ENCODE measurements at places on chromosomes 16 and 17. TPM values are rescaled to one million over a fixed set of nuclear protein-coding genes. Genes with fewer than 3 reads are reported as not detected.

DNA sequence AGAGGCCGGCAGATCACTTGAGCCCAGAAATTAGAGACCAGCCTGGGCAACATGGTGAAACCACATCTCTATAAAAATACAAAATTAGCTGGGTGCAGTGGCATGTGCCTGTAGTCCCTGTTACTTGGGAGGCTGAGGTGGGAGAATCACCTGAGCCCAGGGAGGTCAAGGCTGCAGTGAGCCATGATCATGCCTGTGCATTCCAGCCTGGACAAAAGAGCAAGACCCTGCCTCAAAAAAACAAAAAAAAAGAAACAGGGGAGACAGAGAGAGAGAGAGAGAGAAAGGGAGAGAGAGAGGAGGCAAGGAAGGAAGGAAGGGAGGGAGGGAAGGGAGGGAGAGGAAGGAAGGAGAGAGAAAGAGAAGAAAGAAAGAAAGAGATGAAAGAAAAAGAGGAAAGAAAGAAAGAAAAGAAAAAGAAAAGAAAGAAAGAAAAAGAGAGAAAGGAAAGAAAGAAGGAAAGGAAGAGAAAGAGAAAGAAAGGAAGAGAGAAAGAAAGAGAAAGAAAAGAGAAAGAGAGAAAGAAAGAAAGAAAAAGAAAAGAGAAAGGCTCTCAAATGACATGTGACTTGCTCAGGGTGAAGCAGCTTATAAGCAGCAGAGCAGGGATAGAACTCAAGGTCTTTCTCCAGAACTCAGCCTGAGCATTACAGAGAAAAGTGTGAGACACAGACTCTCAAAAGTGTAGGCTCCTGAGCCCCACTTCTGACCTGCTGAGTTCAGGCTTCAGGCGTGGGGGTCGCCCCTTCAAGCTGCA, 15.5 kb downstream of the CX3CL1 start:
- DNase-seq = no peak

The TNFRSF13B gene
- not detected for total RNA-seq

DNA sequence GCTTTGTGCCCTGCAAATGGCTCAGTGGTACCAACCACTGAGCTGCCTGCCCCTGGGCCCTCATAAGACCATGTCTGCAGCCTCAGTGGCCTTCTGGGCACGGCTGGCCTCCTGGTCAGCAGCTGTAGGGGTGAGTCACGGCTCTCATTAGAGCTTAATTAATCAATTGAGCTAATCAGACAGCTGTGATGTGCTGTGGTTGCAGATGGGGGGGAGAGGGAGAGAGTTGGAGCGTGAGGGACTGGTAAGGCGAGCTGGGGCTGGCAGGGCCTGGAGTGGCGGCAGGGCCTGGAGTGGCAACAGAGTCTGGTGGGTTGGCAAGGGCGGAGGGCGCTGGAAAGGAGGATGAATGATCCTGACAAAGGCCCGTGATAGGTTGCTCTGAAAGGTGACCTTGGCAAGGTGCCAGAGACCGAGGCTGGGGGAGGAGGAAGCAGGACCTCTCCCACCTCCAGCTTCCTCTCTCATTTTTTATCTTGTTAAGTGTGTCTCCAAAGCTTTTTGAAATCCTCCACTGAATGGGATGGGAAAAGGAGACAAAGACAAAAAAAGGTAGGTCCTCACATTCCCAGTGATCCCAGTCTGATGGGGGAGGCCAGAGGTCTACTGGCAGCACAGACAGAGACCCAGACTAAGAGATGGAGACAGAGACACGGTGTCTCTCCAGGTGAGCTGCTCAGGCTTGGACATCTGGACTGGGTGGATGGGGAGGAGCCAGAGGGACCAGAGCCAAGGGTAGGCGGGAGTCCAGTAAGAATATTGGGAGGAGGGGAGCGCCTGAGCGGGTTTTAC, 41.6 kb downstream of the DCAKD start:
- no peak for DNase-seq

- peak; percentile 27 for DNase-seq
Observed at GRCh38 chr16:57764341-57765159, 29.0 kb downstream of the KATNB1 start.

The RNF222 gene
- 0.03 TPM for total RNA-seq

GRCh38 chr17:68731465-68731864, 130.3 kb upstream of the FAM20A start:
- DNase-seq = no peak

- no peak for DNase-seq
Observed at GRCh38 chr16:72711823-72712222, 336.1 kb downstream of the ZFHX3 start.

The ZNF688 gene
- total RNA-seq = 10.2 TPM

GRCh38 chr17:10205549-10206185, 7.3 kb upstream of the GAS7 start:
- DNase-seq = no peak

DNA sequence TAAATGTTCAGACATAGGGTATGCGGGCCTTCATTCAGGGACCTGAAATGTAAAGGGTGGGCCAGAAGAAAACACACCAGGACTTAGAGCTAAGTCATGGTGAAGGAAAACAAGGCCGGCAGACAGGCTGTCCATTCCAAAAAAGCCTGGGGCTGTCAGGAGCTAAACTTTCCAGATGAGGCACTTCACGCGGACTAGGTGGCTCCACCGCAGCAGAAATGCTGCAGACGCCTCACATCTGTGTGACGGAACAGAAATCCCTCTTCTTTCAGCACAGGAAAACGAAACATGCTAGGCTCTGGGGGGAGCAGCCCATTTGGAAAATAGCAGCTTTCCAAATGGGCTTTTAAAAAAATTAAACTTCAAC, 88.7 kb downstream of the HS3ST3A1 start:
- no peak for DNase-seq

GRCh38 chr17:60095830-60096229, 17.1 kb upstream of the HEATR6 start:
- DNase-seq = no peak

DNA sequence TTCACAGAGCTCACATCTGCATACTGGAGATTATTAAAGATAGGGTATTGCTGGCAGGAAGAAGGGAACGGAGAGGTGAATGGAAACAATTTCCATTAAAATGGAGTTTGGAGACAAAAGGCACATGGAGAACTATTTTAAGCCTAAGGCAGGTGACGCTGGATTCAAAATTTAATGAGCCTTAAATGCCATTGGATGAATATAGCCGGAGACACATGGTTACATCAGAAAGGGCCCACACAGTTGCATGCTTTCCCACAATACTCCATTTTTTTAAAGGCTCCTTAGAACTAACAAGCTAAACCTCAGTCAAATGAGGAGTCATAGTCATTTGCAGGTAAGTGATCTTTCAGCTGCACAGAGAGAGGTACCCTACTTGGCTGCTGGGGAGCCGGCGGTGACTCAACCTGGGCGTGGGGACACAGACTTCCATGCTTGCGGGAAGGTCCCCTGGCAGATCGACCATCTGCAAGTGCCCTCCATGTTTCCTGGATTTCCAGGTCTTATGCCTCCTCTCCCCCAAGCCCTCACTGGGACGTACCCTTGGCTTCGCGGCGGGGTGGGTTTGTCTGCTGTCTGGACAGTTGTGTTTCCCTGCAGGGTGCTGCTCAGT, 259.2 kb downstream of the CBLN1 start:
- peak; percentile 67 for DNase-seq

All from G401 (cell line).